ENCODE measurements at places on chromosomes 4 and X. TPM values are rescaled to one million over a fixed set of nuclear protein-coding genes. Genes with fewer than 3 reads are reported as not detected.

BEX5 gene
- 0.61 TPM for total RNA-seq

NIPAL1 gene
- 0.73 TPM for total RNA-seq

MGAT4D gene
- total RNA-seq = not detected

WAS gene
- total RNA-seq = 101 TPM
